ENCODE measurements at places on chromosomes 4 and X. TPM values are rescaled to one million over a fixed set of nuclear protein-coding genes. Genes with fewer than 3 reads are reported as not detected.

PCDH19 gene
- total RNA-seq: 2.8 TPM

DNA sequence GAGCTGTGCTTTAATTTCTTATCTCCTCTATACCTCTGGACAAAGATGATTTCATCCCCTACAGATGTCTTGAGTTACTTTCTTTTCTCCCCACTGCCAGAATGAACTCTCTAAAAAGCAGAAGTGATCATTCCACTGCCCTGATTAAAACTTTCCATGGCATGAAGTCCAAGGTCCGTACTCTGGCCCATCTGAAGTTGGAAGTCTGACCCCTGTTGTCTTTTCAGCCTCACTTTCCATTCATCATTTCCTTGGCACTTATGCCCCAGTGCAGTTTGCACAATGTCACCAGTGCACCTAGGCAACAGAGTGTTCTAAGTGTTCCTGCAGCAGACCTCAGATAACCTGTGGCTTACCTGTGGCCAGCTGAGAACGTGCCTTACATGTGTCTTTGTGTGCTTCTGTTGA is 242.4 kb downstream of the FRAS1 start:
- no peak for DNase-seq

DNA sequence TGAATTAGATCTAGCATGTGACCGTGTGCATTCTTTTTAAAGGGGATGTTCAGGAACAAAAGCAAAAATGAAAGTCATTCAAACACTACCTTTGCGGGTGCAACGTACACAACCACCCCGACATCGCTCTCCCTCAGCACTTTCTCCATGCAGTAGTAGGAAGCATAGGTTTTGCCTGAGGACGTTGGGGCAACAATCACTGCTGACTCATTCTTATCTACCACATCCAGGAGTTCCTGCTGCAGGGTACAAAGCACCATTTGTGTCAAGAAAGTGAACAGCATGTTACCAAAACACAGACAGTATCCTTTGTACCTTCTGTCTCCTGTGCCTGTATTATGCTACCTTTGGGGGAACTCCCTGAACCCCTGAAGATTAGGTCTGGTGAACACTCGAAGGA is 58.6 kb downstream of the DDX60L start:
- no peak for DNase-seq

XAGE2 gene
- not detected for total RNA-seq

GRCh38 chrX:20969565-20969964 is 404.7 kb upstream of the CNKSR2 start:
- DNase-seq: no peak

- peak; percentile 76 for DNase-seq
These were observed 85.9 kb downstream of the GATB start for GRCh38 chr4:151674804-151675391.

DNA sequence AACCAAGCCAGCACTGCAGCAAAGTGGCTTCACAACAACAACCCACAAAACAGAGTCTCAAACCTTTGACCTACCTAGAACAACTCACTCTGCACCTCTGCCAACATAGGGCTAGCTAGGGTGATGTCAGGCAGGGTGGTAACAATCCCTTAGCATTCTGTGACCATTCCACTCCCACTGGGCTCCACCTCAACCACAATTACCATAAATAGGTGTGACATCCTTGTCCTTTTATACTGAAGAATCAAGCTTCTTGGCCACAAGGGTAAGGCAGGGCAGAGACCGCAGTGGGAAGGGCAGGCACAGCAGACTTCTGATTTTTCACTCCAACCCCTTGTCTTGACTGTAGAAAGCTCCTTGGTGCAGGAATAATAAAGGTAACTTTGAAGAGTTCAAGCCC is 795.4 kb upstream of the DIAPH2 start:
- no peak for DNase-seq

GRCh38 chrX:22534643-22535042 is 261.9 kb downstream of the CBLL2 start:
- DNase-seq: no peak

SHOX gene
- total RNA-seq: not detected

FDCSP gene
- total RNA-seq: not detected

DNA sequence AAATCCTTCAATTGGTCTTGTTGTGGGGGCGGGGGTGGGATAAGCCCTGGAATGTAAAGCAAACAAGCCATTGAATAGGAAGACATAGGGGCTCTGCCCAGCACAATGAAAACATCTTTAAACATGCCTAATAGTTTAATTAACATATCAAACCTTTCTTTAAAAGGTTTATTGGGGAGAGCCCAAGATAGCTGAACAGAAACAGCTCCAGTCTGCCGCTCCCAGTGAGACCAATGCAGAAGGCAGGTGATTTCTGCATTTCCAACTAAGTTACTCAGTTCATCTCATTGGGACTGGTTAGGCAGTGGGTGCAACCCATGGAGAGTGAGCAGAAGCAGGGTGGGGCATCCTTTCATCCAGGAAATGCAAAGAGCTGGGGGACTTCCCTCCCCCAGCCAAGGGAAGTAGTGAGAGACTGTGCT is 327.2 kb upstream of the CNKSR2 start:
- no peak for DNase-seq

GRCh38 chr4:17664755-17665154 is 50.3 kb downstream of the MED28 start:
- no peak for DNase-seq
